ENCODE measurements at places on chromosomes 1 and 21.

- DNase-seq: no peak
Measured at GRCh38 chr1:84771895-84772294, 81.6 kb upstream of the SSX2IP start.

DNA sequence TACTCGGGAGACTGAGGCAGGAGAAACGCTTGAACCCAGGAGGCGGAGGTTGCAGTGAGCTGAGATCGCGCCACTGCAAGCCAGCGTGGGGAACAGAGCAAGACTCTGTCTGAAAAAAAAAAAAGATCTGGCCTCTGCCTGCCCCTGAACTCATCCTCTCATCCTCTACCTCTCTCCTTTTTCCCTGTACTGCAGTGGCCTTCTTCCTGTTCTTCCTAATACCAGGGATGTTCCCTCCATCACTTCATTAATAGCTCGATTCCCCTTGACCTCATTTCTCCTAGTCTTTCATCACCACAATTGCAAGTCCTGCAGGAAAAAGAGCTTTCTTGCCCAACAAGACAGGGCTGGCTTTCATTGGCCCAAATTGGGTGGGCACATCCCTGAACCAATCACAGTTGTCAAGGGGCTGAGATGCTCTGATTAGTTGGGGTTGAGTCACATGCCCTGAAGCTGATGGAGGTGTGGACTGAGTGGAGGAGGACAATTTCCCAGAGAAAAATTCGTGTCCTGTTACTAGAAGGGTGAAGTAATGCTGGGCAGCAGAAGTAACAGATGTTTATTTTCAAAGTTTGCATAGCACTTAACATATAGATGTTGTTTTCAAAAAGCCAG is 86.8 kb upstream of the PUM1 start:
- no peak for DNase-seq

- DNase-seq: no peak
Measured at GRCh38 chr21:28066076-28066475, 926.6 kb downstream of the LTN1 start.

- DNase-seq: no peak
Measured at GRCh38 chr1:3668585-3669300, 16.4 kb downstream of the TP73 start.

DNA sequence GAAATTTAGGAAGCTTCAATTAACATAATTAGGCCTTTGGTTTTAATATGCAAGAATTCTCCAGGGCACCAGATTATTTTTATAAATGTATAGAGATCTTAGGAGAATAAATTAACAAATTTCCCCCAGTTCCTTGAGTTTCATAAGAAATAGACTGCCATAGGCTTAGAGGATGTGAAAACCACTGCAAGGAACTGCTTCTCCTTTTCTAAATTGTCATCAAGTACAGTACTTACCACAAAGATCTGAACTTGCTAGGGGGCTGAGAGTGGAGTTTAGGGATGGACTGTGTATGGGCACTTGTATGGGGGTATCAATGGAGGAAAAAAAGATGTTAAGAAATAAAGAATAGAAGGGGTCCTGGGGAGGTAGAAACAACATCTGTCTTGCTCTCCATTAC is 31.1 kb downstream of the LHX8 start:
- DNase-seq: no peak

DNA sequence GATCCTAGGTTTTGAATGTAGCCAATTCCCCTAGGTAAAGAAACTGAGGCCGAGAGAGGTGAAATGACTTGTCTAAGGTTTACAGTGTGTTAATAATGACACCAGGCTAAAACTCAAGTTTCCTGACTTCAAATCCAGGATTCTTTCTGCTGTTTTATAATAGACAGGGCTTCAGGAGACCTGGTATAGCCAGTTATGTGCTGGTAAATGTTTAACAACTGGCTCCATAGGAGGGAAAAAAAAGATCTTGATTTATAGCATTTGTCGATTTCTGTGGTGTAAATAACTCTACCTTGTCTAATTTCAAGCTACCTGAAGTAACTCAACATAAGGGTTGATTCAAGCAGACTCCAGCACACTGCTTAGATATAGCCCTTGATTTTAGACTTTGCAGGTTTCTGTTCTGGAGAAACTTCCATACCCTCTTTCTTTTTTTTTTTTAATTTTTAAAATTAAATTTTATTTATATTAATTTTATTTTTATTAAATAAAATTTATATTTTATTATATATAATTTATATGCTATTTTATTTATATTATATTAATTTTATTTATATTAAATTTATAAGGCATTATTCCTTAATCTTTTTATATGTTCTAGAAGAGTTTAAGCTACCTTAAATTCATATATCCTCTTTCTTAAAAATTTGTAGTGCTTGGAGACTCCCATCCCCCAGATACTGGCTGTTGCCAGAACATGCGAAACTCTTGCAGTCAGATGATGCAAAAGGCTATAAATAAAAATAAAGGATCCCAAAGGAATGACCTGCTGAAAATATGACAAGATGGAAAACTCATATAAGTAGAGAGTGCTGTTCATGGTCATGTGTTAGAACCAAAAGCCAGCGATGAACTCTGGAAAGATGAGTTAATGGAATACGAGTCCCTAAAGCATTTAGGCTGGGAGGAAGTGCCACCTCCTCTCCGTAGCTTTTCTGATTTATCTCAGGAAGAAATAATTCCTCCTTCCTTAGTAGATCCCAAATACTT is 35.4 kb upstream of the SRSF10 start:
- no peak for DNase-seq

- DNase-seq: no peak
Measured at GRCh38 chr1:230215529-230215928, 148.5 kb downstream of the GALNT2 start.

- DNase-seq: no peak
Measured at GRCh38 chr1:198633675-198634121, 5.1 kb upstream of the PTPRC start.

DNA sequence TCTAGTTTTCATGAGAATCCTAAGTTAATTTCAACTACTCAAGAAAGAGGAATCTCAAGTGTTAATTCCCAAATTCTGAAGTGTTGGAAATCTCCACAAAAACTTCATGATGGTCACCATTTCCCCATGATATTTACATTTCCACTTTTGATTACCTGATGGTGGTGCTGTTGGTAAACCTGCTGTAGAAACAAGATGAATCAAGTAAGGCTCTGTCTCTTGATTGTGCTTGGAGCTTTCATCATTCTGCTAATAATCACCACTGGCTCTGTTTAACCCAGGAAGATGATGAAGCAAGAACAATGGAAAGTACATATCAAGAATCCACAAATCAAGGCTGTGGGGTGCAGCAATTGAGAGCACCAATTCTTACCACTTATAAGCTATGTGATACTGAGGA is 77.8 kb downstream of the C4BPA start:
- DNase-seq: no peak

DNA sequence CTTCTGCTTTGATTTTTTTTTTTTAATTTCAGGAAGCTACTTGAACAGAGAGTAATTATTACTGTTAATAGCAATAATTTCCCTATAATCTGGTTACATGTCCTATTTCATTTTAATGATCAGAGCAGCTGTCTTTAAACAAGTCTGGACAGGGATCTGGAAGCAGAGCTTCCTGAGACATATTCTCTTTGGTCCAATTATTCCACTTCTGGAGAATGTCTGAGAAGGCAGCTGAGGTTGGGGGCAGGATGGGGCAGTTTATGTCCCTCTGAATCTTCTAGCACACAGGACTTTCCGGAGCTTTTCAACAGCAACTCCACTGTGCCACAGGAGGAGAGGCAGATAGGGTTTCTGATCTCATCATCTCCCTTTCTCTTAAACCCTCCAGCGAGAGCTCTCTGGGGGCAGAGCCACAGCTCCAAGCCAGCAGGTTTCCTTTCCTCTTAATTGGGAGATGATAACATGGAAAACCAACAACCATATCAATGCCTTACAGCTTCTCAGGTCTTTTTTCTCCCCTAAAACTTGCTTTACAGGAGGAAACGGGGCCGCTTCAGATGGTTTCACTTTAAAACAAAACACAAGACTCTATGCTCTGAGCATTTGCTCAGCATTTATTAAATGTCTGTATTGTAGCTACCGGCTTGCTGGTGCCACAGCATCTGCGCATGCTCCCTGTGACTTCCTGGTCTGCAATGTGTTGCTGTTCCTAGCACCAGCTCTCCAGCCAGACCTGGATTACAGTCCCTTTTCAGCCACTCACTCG is 425.7 kb upstream of the USP24 start:
- no peak for DNase-seq

DNA sequence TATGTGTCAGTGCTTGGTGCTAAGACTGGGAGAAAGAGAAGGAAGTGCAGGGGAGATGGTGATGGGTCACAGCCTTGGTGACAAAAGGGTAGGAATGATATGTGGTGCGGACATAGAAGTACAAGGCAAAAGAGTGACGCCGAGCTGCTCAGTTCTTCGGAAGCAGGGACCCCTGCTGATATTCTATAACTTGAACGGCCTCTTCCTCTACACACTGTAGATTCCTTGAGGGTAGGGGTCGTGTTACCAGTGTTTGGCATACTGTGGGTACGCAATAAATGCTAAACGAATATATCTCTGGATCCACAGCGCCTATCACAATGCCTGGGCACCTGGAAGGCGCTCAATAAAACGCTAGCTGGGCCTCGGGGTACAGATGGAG is 488 bp downstream of the DBT start:
- DNase-seq: no peak

DNA sequence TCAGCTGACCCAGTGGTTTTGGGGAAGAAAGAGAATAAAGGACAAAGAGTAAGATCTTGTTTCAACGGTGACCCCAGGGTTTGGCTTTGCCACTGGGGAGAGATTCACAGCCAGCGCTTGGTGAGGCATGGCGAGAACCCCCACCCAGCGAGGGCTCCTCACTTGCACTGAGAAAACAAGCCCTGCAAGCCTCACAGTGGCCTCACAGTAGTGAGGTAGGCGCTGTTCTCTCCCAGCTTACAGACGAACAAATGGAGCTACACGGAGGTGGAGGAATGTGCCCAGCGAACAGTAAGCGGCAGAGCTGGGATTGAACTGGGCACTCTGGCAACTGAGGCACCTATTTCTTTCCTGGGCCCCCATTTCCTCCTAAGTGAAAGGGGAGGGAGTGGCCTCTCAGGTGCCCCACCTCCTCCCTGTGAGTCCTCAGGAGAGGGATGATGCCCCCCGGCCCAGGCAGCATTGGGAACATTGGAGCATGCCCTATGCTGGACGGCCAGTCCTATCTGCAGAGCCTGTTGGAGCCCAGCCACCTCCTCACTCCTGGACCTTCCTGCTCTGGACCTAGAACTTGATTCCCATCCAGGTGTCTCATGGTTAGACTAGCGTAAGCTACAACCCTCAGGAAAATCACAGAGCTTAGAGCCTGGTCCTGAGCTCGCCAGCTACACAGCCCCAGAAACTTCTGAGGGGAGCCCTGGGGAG is 73.4 kb upstream of the EDN2 start:
- no peak for DNase-seq

- DNase-seq: no peak
Measured at GRCh38 chr1:33985656-33986055, 121.8 kb downstream of the HMGB4 start.

GRCh38 chr1:116412898-116413297 is 39.9 kb downstream of the ATP1A1 start:
- DNase-seq: no peak

DNA sequence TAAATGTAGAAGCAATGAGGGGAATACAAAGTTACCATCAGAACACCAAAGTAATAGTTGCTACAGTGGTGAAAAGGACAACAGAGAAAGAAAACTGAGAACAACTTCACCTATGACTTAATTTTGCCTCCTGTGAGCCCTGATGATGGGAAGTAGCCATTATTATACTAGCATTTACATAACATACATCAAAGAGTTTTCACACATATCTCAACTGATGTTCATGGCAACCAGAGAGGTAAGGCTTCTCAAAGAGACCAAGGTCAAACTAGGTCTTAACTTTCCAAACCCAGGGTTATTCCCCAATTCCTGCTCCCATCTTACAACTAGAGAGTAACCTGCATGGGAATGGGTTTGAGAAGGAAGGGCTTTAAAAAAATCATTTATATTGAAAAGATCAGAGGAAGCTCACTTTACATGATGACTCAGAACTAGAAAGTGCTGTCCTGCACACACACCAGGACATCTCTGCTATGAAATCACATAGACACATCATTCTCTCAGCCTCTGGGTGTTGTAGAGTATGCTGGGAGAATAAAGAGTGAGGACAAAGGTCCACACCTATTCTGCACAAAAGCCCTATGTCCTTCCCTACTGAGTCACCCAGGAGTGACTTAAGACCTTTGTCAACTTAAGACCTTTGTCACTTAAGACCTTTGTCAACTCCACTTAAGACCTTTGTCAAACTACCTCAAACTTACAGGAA is 179.7 kb downstream of the TNFSF18 start:
- DNase-seq: no peak

GRCh38 chr1:147794570-147794969 is 34.2 kb upstream of the GJA5 start:
- no peak for DNase-seq

- no peak for DNase-seq
Measured at GRCh38 chr1:47926461-47926999, 70.7 kb downstream of the TRABD2B start.

- no peak for DNase-seq
Measured at GRCh38 chr1:27990920-27991537, 31.3 kb downstream of the XKR8 start.

- DNase-seq: no peak
Measured at GRCh38 chr1:226634611-226635246, 86.2 kb downstream of the STUM start.

DNA sequence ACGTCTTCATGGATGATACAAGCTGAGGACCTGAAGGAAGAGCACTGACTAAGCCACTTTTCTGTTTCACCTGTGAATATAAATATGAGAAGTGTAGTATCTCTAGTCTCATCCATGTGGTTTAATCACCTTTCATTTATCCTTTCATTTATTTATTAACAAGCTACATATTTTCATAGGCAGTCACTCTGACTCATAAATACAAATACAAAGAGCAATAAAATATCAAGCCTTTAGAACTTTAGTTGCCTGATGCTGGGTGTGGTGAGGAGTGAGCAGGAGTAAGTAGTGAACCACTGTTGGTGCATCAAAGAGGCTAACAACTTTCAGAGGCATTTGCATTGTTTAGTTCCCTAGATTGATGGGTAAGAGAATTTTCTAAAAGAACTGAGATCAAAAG is 269.0 kb upstream of the C1orf87 start:
- DNase-seq: no peak

DNA sequence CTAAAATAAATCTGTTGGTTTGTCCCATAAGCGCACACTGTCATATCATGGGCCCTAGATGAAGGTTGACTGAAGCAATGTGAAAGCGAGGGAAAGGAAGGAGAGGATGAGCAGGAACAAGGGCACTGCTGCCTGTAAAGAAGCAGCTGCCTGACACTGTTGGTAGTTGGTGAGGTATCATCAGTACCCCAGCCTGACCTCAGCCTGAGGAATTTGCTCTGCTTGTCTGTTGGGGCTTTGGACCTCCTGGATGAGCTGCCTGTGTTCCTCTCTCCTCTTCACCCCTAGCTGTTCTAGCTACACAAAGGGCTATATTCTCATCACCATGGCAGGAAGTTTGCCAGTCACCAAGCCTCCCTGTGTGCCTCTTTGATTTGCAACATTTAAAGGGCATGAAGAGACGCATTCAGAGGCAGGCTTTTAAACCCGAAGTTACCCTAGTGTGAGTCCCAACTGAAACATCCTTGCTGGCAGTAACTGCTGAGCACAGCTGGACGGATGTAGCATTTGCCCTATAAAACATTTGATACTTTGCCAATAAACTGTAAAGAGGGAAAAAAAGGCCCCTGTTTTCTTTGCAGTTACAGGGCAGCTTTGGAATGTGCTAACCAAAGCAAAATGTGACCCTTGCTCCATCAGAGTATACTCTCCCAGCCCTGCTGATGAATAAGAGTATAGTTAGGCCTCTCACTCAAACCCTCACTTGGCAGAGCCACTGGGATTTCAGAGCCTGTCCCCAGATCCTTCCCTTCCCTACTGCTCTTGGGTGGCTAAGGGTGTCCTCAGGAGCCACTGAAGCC is 22.2 kb upstream of the SPATA6 start:
- DNase-seq: no peak

Data from stimulated activated CD4-positive, alpha-beta T cell treated with anti-CD3 and anti-CD28 coated beads, TNF-alpha, amount 100 ng/mL, for 4 hours (primary cell).